Caki2 (cell line): ENCODE measurements at places on chromosomes 1 and 21.

- no peak for DNase-seq
Observed at GRCh38 chr21:33231526-33231925, 1.8 kb downstream of the IFNAR2 start.

DNA sequence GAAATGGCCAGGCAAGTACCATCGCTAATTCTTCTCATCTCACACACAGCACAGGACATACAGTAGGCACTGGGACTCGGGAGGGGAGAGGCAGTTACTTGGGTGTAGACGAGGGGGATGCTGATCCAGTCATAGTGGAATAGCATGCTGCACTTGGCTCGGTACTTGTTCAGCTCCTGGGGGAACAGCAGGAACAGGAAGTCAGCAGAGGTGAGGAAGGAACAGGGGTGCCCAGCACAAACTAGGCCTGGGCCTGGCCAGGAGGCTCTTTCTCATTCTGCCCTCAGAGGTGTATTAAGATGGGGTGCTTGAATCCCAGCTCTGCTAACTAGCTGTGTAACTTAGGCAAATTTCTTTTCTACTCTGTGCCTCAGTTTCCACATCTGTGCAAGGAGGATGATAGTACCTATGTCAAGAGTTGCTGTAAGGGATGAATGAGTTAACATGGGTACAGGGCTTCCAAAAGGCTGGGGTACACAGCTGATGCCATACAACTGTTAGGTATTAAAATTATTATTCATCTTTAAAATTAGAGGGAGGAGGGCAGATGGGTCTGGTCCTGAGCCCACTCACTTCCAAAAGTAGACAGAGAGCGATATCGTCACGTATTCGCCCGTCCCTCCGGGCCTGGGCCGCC is 2.4 kb downstream of the BEST4 start:
- DNase-seq = no peak

DNA sequence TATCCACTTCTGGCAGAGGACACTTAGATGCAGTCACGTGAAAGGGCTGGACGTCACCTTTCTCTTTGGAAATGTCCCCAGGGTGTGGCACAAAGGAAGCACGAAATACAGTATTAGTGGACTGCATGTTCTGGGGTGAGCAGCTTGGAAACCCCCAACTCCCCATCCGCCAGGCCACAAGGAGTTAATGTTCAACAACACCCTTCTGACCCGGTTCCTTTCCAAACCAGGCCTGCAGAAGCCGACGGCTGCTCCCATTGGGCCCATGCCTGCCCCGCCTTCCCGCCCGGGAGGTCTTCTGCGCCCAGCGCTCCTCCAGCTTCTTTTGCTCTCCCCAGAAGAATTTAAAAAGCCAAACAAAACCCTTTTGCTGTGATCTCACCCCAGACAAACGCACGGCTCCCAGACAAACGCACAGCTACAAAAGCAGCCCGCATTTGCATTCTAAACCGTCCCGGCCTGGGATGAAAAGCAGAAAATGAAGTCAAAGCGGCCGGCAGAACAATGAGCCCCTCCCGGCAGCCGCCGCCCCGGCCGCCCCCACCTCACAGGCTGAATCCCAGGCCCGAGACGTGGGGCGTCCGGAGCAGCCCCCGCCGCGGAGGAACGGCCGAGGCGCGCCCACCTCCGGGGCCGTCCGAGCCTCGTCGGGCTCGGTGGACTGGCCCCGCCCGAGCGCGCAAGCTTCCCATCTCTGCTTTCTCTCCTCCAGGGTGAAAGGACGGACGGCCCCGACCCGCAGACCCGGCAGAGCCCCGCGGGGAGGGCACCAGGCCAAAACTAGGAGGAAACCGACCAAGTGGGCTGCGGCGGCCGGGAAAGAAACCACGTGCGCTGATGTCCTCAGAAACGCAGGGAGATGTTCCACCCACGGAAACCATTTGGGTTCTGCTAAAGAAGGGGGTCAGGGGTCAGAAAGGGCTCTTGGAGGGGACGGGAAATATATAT is 101.9 kb downstream of the PLPP3 start:
- no peak for DNase-seq

- no peak for DNase-seq
Observed at GRCh38 chr1:46506470-46507219, 17.0 kb downstream of the DMBX1 start.
